Stimulated activated CD8-positive, alpha-beta memory T cell treated with anti-CD3 and anti-CD28 coated beads, Interleukin-4, amount 100 ng/mL, for 1 hour (primary cell): ENCODE measurements at places on chromosomes 6 and 20.

- DNase-seq = no peak
These were observed 21.4 kb downstream of the CDYL start for GRCh38 chr6:4797587-4797986.

GRCh38 chr6:27956941-27957340 is at the start of gene OR2B6:
Gene OR2B6 (plus strand): TSS chr6:27957241. CDS start chr6:27957241, 0 bp downstream.
- DNase-seq = no peak

DNA sequence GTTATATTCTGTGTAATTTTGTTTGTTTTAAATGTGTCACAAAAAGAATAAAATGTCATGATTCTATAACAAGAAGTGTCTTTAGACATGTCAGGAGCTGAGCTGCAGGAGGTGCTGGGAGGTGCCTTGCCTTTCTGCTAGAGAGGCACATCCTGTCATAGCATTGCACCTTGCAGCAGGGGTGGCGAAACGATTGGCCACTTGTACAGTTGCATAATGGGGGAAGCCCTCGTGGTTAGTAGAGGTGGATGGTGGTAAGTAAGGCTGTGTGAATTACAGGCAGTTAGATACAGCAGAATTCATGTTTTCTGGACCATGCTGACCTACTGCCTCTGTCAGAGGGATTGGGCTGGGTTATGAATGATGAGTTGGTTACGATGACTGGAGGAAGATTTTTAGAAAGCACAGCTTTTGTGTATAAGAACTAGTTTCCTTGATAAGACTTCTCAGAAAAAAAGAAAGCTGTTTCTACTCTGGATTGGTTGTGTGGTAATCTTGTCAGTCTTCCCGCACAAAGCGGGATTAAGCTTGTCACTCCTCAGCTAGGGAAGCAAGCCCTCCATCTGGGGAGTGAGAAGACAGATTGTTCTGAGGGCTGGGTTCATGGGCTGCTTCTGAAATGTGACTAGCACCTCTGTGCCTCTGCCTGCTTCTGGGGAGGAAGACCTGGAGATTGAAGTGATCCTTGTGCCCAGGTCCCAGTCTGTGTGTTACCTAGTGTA is 74.9 kb downstream of the FOXO3 start:
- DNase-seq = no peak

GRCh38 chr6:111604259-111605099 is 1.2 kb downstream of the TRAF3IP2 start:
- DNase-seq = no peak

DNA sequence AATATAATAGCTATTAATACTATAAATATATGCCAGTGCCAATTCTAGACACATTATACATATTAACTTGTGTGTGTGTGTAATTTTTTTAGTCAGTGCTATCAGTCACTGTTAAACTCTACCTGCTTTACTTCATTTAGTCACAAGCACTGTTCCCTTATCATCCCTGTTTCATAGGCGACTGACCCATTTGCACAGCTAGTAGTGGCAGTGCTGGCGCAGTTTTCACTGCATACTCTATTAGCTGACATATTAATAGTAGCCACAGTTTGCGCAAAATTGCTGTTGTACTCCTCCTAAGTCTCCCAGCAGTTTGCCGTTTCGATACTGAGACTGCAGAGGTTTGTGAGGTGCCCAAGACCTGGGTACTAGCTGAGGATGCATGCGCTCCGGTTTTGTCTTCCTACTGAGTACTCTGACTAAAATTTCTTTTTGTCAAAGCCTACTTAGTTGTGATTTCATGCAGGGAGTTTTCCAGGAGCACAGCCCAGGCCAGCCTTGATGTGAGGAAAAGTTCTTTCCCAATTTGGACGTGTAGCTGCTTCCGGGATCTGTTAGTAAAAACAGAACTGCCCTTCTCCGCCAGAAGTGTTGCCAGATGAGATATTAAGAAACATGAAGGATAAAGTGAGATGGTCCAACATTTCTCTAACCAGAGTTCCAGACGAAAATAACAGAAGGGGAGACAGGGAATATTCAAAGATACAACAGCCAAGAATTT is 5.6 kb downstream of the BAG2 start:
- no peak for DNase-seq

GRCh38 chr20:62601714-62602113 is 40.6 kb upstream of the SLCO4A1 start:
- no peak for DNase-seq

DNA sequence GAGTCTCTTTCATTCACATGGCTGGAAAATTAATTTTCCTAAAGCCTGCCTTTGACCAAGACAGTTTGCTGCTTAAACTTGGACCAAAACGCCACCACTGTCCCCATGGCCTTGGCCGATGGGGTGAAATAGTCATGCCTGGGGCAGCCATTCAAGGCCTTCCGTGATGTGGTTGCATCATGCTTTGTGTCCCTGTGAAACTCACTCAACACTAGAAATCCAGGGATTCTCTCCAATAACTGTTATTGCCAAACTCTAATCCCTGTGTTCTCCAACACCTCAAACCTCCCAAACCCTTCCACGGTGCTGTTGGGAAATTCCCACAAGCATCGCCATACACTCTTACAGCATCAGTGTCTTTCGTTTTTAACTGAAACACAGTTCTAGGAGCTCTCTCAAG is 1.4 kb upstream of the TXNDC5 start:
- no peak for DNase-seq

DNA sequence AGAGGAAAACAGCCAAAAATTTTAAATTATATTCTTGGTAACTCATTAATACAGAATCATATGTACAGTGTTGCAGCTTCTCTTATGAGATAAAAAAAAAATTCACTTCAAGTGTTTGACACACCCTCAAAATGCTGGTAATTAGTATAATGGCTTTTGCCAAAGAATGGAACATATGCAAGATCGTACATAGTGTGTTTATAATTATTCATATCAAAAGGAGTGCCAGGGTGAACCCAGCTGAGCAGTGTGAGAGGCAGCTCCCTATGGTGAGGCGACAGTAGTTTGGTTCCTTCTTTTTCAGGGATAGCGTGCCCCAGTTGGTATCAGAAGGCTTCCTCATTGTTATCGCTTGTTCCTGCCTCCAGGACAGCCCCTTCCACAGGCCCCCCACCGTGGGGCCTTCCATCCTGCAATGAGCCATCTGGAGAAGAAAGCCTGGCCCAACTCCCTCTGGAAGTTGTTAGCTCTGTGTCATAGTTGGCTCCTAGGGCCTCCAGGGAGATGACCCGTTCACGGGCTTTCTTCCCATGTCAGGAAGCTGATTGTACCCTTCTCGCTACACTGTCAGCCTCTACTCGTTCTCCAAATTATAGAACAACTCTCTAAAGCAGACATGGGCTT is 150.7 kb downstream of the FRK start:
- no peak for DNase-seq

GRCh38 chr6:154356690-154357089 is at the start of gene IPCEF1:
Gene IPCEF1 (minus strand): TSS chr6:154356803. CDS start chr6:154265947, 90,856 bp downstream.
- no peak for DNase-seq

DNA sequence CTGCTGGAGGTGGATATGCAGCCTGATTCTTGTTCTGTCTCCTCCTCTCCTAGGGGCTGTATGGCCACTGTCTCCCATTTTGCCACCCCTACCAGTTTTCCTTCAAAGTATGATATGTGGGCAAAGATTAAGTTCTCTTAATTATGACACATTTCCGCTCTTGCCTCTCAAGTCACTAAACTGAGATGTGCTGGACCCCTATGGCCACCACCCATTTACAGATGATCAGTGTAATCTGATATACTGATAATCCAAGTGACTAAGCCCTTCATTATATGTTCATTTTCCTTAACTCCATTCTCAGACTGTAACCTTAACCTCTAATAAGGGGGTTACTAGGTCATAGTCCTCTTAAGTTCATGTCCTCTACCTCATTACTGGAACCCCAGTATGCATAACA is 711 bp upstream of the C20orf141 start:
- DNase-seq = no peak

- no peak for DNase-seq
These were observed 267.7 kb downstream of the HAO1 start for GRCh38 chr20:7672571-7672970.

DNA sequence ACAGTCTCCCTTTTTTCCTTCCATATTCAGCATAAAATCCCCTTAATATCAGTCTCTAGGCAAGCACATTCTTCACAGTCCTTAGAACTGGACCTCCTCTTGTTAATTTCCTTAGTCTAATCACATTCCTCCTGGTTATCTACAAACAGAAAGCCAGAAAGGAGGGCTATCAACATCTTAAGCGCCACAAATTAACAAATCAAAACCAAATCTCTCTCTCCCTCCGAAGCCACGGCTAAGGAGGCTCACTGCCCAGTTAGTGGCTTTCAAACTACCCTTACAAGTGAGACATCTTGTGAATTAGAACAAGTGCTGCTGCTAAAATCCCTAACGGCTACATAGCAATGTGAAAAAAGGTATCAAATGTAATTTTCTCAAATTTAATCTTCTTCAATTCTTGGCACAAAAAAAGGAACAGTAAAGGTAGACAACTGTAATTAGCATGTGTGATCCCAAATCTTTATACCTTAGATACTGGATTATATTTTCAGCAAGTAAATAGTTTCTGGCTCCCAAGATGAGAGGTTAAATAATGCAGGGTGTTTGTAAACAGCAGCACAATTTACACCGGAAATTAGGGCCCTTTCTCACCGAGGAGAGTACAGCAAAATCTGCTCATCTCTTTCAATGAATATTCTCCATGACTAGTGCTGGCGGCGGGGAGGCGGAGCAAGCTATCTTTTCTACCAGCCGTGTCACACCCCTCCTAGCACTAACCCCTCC is 1.4 kb upstream of the TRIM39 start:
- peak; percentile 59 for DNase-seq

DNA sequence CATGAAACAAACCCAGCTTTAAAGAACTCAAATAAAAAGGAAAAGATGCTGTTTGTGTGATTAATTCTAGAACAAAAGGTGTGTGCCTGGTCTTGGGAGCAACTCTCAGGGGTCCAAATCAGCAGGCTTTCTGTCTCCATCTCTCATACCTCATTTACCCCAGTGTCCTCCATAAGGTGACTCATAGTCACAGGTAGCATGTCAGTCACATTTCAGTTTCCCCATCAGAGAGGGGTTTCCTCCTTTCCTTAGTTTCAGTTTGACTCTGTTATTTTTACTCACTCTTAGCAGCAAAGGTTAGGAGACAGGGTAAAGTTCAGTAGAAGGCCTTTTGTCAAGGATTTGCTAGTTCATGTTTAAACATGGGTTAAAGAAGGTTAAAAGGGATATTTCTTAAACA is 46.2 kb downstream of the OGFRL1 start:
- no peak for DNase-seq

GRCh38 chr20:50308513-50309279 is 118.1 kb downstream of the CEBPB start:
- no peak for DNase-seq

GRCh38 chr6:29951882-29952281 is 9.6 kb downstream of the HLA-A start:
- DNase-seq = no peak

- DNase-seq = no peak
These were observed 128.7 kb downstream of the RIN2 start for GRCh38 chr20:19886661-19887288.

- DNase-seq = no peak
These were observed 197.2 kb upstream of the GGTLC1 start for GRCh38 chr20:24185791-24186190.

DNA sequence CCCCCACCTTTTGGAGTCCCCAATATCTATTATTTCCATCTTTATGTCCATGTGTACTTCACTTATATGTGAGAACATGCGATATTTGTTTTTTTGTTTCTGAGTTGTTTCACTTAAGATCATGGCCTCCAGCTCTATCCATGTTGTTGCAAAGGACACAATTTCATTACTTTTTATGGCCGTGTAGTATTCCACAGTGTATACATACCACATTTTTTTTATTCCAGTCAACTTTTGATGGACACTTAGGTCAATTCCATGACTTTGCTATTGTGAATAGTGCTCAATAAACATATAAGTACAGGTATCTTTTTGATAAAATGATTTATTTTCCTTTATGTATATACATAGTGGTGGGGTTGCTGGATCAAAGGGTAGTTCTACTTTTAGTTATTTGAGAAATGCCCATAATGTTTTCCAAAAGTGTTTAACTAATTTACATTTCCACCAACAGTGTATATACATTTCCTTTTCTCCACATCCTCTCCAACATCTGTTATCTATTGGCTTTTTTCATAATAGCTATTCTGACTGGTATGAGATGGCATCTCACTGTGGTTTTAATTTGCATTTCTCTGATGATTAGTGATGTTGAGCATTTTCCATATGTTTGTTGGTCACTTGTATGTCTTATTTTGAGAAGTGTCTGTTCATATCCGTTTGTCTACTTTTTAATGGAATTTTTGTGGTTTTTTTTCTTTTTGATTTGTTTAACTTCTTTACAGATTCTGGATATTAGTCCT is 34.0 kb upstream of the COL10A1 start:
- DNase-seq = no peak

- DNase-seq = no peak
These were observed 10.4 kb downstream of the CD24 start for GRCh38 chr6:106964099-106964498.
